ENCODE measurements at places on chromosomes 1 and 21.

- DNase-seq: no peak
- no peaks in the 10 kb centered on the region for H3K27me3 ChIP-seq
- H3K4me1 ChIP-seq: peaks cover 22% of the 10 kb centered on the region
- H3K36me3 ChIP-seq: no peaks in the 10 kb centered on the region
Measured at GRCh38 chr1:32142446-32143301, 34.8 kb downstream of the KPNA6 start.

DNA sequence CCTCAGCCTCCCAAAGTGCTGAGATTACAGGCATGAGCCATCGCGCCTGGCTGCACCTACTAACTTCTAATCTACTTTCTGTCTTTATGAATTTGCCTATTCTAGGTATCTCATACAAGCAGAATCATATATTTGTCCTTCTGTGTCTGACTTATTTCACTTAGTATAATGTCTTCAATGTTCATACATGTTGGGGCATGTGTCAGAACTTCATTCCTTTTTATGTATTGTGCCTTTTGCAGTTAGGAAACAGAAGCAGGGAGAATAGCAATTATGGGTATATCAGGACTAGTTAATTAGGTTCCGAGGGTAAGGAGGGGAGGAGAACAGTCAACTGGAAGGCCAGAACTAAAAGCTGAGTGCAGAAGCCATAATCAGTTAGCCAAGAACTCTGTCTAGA lies 18.0 kb upstream of the NIBAN1 start:
- no peak overlapping the region for H3K4me3 ChIP-seq
- no peak for DNase-seq
- H3K27me3 ChIP-seq: peaks cover 14% of the 10 kb centered on the region
- peaks cover 3% of the 10 kb centered on the region for H3K4me1 ChIP-seq
- H3K27ac ChIP-seq: no peak overlapping the region

DNA sequence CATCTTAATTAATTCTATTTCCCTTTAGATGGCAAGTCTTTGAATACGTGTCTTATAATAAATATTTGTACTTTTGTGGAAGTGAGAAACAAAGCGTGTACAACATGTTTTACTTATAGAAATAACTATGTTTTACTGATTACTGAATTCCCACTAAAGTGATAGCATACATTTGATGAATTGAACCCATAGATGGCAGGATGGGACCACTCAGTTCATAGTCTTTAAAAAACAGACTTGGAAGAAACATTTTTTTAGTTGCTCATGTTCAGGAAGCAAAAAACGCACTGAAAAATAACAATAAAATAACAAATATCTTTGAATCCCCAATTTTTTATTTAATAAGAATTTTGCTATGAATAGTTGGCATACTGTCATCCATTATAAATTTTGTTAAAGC lies 507.1 kb upstream of the ZRANB2 start:
- no peaks in the 10 kb centered on the region for H3K36me3 ChIP-seq
- H3K27ac ChIP-seq: no peak overlapping the region
- no peak for DNase-seq
- H3K4me3 ChIP-seq: no peak overlapping the region
- no peaks in the 10 kb centered on the region for H3K27me3 ChIP-seq

DNA sequence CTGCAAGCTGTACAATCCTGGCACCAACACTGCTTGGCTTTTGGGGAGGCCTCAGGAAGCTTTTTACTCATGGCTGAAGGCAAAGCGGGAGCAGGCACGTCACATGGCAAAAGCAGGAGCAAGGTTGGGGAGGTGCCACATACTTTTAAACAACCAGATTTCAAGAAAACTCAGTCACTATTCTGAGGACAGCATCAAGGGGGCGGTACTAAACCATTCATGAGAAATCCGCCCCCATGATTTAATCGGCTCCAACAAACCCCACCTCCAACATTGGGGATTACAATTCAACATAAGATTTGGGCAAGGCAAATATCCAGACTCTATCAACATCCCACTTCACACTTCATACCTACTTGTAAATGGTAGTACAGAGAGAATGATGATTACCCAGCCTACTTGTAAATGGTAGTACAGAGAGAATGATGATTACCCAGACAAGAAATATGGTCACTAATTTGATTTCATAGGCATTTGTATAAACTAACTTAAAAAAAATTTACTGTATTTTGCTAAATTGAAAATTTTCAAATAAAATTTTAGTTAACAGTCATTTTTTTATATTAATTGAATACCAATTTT lies 24.9 kb downstream of the ATP5PF start:
- H3K4me3 ChIP-seq: no peak overlapping the region
- no peak for DNase-seq
- no peak overlapping the region for H3K27ac ChIP-seq
- H3K4me1 ChIP-seq: no peaks in the 10 kb centered on the region
- H3K27me3 ChIP-seq: no peaks in the 10 kb centered on the region

DNA sequence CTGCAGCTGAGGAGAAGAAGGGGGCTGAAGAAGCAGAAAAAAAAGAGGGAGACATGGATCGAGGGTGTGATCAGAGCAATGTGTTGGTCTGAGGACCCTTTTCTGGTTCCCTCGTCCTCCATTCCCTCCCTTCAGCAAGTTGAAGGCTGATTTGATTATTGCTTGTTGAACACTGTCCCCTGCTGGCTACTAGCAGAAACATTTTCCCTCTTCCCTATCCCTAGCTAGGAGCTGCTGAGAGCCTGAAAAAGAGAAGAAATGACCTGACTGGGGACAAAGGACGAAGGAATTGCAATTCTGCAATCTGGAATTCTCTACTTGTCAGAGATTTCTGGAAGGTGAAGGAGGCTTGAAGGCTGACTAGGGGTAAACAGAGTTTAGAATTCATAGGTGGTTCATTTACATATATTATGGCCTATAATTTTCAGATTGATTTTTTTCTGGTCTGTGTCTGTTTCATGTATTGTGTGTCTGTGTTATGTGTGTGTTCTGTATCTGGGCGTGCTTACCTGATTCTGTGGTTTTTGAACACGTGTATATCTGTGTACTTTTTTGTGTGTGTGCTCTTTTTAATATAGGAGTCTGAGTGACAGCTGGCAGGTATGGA lies 9.8 kb downstream of the NHLH1 start:
- H3K4me1 ChIP-seq: peaks cover 11% of the 10 kb centered on the region
- H3K27me3 ChIP-seq: peaks cover 2% of the 10 kb centered on the region
- no peak overlapping the region for H3K27ac ChIP-seq
- no peak for DNase-seq

- H3K27me3 ChIP-seq: no peaks in the 10 kb centered on the region
- DNase-seq: no peak
- no peak overlapping the region for H3K27ac ChIP-seq
- H3K36me3 ChIP-seq: no peaks in the 10 kb centered on the region
Measured at GRCh38 chr1:84348759-84349158, 47.3 kb downstream of the SAMD13 start.

GRCh38 chr1:18653916-18654315 lies 23.3 kb downstream of the PAX7 start:
- no peaks in the 10 kb centered on the region for H3K36me3 ChIP-seq
- H3K4me1 ChIP-seq: peaks cover 35% of the 10 kb centered on the region
- no peak overlapping the region for H3K4me3 ChIP-seq
- peaks cover 18% of the 10 kb centered on the region for H3K27me3 ChIP-seq
- H3K27ac ChIP-seq: peak overlapping the region; percentile 75

GRCh38 chr1:72284348-72285073 lies 2.2 kb upstream of the NEGR1 start:
- no peaks in the 10 kb centered on the region for H3K27me3 ChIP-seq
- no peaks in the 10 kb centered on the region for H3K36me3 ChIP-seq
- H3K27ac ChIP-seq: no peak overlapping the region
- H3K4me3 ChIP-seq: no peak overlapping the region
- H3K4me1 ChIP-seq: peaks cover 17% of the 10 kb centered on the region

GRCh38 chr1:212207822-212208520 lies 77.2 kb upstream of the PPP2R5A start:
- no peaks in the 10 kb centered on the region for H3K36me3 ChIP-seq
- no peaks in the 10 kb centered on the region for H3K27me3 ChIP-seq
- no peaks in the 10 kb centered on the region for H3K4me1 ChIP-seq
- H3K27ac ChIP-seq: no peak overlapping the region
- DNase-seq: no peak
- H3K4me3 ChIP-seq: no peak overlapping the region

GRCh38 chr21:18369115-18369514 lies 34.5 kb downstream of the TMPRSS15 start:
- H3K27ac ChIP-seq: no peak overlapping the region
- no peaks in the 10 kb centered on the region for H3K27me3 ChIP-seq
- H3K4me3 ChIP-seq: no peak overlapping the region
- H3K4me1 ChIP-seq: no peaks in the 10 kb centered on the region
- no peak for DNase-seq

DNA sequence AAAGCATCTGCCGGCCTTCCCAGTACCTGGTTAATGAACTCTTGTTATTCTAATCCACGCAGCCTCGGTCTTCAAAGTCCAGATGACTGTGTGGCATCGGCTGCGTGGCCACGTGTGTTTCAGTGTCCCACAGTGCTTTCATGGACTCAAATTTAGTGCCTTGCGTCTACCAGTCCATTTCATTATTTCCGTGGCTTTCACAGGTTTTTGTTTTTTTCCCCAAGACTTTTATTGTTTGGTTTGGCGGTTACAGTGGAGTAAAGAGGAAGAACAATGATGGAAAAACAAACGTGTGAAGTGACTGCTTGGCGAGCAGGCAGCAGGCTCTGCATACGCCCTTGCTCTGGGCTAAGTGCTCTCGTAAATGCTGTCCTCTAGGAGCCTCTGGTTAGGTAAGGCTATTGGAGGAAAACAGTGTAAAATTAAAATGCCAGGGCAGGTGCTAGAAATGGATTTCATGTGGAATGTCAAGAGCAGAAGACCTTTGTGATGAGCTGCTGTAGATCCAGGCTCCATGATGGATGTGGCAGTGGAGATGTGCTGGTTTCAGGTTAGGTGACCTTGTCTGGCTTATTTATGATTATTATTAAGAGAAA lies 536.3 kb downstream of the KIF26B start:
- H3K27me3 ChIP-seq: peaks cover 2% of the 10 kb centered on the region
- no peaks in the 10 kb centered on the region for H3K36me3 ChIP-seq
- DNase-seq: no peak
- H3K27ac ChIP-seq: no peak overlapping the region
- H3K4me3 ChIP-seq: no peak overlapping the region
- H3K4me1 ChIP-seq: no peaks in the 10 kb centered on the region

- H3K27me3 ChIP-seq: peaks cover 4% of the 10 kb centered on the region
- H3K27ac ChIP-seq: no peak overlapping the region
- no peak for DNase-seq
- H3K36me3 ChIP-seq: no peaks in the 10 kb centered on the region
- H3K4me3 ChIP-seq: no peak overlapping the region
- peaks cover 10% of the 10 kb centered on the region for H3K4me1 ChIP-seq
Measured at GRCh38 chr1:232868793-232869491, 63.7 kb downstream of the MAP10 start.

GRCh38 chr1:151273924-151274466 lies 8.1 kb upstream of the ZNF687 start:
- H3K27me3 ChIP-seq: no peaks in the 10 kb centered on the region
- DNase-seq: no peak
- peak overlapping the region; percentile 1 for H3K27ac ChIP-seq
- H3K4me1 ChIP-seq: peaks cover 20% of the 10 kb centered on the region
- H3K36me3 ChIP-seq: peaks cover 2% of the 10 kb centered on the region
- H3K4me3 ChIP-seq: no peak overlapping the region

DNA sequence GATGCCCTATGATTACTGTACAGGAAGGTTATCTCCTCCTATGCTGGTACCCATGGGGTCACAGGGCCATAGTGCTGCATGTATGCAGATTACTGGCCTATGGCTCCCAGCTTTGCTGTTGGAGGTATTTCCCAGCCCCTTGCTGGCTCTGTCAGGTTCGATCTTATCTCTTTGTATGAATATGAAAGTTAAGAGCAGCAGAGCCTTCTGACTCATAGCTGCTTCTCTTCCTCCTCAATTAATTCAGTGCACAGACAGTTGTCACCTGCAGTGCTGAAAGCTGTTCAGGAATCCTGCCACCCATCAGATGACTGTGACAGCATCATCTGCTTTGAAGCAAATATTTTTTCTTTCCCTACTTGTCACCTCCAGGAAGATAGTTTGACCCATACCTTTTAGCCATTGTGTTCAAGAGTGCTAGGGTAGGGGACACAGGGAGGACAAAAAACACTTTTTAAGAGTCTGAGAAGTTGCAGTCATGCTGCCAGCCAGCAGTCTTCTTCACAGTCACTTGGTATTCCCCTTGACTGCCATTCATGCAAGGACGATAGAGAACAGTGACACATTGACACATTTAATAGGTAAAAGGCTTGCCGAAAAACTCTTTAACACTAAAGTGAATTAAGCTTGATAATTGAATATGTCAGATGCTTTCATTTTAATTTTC lies 73.1 kb downstream of the KIF1B start:
- no peak overlapping the region for H3K27ac ChIP-seq
- H3K4me1 ChIP-seq: no peaks in the 10 kb centered on the region
- peaks cover 27% of the 10 kb centered on the region for H3K36me3 ChIP-seq
- DNase-seq: no peak

DNA sequence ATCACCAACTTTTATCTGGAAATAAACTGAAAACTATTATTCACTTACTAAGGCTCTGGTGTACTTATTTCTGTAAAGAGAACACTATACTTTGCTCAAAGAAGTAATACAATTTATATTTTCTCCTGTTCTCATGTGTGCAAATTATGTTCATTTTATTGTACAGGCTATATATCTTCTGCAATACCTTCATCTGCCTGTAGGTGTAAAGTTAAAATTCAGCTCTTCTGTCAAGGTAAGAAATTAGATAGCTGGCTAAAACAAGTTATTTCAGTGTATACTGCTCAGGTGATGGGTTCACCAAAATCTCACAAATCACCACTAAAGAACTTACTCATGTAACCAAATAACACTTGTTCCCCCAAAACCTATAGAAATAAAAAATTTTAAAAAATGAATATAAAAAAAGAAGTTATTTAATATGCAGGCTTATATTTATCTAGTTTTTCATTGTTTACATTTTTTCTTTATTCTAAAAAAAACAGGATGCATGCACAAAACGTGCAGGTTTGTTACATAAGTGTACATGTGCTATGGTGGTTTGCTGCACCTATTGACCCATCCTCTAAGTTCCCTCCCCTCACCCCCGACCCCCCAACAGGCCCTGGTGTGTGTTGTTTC lies 81.5 kb downstream of the PTGER3 start:
- no peaks in the 10 kb centered on the region for H3K36me3 ChIP-seq
- no peaks in the 10 kb centered on the region for H3K27me3 ChIP-seq
- H3K27ac ChIP-seq: no peak overlapping the region
- H3K4me1 ChIP-seq: no peaks in the 10 kb centered on the region

GRCh38 chr1:230276401-230276800 lies 149.7 kb downstream of the PGBD5 start:
- H3K36me3 ChIP-seq: peaks cover 24% of the 10 kb centered on the region
- H3K4me1 ChIP-seq: peaks cover 39% of the 10 kb centered on the region
- H3K27me3 ChIP-seq: no peaks in the 10 kb centered on the region
- no peak overlapping the region for H3K27ac ChIP-seq
- peak; percentile 34 for DNase-seq
- no peak overlapping the region for H3K4me3 ChIP-seq

DNA sequence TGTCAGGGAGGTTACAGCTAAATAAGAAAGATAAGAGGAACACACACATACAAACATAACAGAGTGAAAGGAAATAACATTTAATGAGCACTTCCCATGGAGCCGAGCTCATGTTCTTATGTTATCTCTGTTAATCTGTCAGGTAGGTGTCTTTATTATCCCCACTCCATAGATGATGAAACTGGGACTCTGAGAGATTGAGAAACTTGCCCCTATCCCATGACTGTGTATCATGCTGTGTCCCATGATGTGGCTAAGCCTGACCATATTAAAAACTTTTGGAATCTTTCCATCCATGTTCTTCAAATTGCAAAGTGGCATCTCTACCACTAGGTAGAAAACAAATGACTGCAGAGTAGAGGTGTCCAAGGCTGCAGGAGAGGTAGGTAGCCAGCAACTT lies 285.2 kb upstream of the SGIP1 start:
- H3K27ac ChIP-seq: no peak overlapping the region
- no peak overlapping the region for H3K4me3 ChIP-seq
- no peaks in the 10 kb centered on the region for H3K27me3 ChIP-seq
- no peaks in the 10 kb centered on the region for H3K36me3 ChIP-seq
- H3K4me1 ChIP-seq: peaks cover 17% of the 10 kb centered on the region

Data from naive thymus-derived CD8-positive, alpha-beta T cell (primary cell).